Anterior cingulate cortex (tissue), 58 donors: ENCODE measurements at places on chromosomes 1 and 21.

- no peak for DNase-seq
Observed at GRCh38 chr1:90671741-90672140, 45.4 kb downstream of the BARHL2 start.

DNA sequence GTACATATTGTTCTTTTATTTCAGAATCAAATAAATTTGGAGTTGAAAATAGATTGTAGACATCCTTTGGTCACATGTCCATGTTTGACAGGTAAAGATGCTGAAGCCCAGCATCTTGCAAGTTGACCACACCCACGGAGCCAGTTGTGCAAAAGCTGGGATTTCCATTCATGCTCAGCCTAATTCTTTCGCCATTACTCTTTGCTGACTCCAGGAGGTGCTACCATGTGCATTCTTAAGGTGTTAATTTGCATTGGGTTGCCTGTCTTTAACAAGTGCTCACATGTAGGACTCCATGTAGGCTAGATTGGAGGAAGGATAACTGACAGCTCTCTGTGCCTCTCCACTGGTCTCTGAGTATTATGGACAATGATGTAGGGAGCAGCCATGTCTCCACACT, 660.7 kb downstream of the LMO4 start:
- no peak for DNase-seq

- no peak for DNase-seq
Observed at GRCh38 chr1:246591504-246591903, 25.2 kb downstream of the CNST start.

GRCh38 chr1:192973988-192974387, 85.2 kb downstream of the UCHL5 start:
- DNase-seq: no peak

DNA sequence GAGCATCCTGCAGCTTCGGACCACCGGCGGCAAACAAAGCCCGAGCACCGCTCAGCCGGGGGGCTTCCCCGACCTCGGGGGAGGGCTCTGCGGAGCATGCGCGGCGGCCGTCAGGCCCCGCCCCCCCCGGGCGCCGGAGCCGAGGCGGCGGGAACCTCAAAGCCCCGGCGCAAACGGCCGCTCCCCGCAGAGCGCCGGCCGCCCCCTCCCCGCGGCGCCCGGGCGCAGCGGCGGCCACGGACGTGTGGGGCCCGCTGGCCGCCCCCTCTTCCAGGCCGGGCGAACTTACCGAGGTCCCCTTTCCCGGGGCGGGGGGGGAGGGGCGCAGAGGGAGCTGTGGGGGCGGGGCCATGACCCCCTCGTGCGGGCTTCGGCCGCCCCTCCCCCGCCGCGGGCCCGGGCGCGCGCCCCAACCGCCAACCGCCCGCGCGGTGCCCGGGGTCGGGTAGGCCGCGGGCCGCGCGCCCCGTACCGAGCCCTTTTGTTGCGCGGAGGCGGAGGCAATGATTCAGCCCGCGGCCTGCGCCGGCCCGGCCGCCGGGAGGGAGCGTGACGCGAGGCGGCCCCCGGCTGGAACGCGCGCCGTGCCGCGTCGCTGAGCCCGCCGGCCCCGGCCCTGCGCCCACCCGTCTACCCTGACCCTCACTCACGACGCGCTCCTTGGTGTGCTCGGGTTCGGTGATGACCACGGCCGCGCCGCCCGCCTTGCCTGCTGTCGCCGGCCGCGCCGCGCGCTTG, 1.7 kb downstream of the RCC2 start:
- no peak for DNase-seq

DNA sequence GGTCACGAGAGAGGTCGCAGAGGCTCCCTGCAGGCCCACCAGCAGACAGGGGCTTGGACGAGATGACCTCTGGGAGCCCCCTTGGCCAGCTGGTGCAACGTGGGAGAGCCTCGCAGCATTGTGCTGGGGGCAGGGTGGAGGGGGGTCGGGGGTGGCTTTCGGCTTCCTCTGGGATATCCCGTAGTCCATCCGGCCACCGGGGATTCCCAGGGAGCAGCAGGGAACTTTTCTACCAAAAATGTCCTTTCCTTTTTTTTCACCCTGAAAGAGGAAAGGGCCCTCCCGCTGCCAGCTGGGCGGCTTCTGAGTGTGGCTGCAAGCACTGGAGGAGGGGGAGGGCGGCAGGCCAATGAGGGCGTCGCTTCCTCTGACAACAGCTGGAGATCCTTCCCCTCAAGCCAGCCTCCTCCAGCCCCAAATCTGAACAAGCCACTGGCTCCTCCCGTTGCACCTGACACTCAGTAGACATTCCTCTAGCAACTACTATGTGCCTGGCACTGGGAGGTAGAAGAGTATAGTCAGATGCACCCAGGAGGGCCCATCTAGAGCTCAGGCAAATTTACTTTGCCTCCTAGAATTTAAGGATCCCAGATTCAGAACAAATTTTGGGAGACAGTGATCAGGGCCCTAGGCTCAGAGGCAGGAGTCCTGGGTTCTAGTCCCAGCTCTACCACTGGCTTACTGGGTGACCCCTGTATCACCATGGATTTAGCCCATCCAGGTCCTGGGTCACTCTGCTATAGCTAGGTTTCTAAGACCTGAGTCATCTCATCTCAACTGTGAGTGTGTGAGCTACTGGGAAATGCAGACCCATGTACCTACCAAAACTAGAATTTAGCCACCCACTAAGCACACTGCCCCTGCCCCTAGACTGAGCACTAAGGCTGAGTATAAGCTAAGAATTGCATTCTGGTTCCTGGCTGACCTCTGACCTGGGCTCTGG, 2.7 kb downstream of the MOB3C start:
- no peak for DNase-seq

DNA sequence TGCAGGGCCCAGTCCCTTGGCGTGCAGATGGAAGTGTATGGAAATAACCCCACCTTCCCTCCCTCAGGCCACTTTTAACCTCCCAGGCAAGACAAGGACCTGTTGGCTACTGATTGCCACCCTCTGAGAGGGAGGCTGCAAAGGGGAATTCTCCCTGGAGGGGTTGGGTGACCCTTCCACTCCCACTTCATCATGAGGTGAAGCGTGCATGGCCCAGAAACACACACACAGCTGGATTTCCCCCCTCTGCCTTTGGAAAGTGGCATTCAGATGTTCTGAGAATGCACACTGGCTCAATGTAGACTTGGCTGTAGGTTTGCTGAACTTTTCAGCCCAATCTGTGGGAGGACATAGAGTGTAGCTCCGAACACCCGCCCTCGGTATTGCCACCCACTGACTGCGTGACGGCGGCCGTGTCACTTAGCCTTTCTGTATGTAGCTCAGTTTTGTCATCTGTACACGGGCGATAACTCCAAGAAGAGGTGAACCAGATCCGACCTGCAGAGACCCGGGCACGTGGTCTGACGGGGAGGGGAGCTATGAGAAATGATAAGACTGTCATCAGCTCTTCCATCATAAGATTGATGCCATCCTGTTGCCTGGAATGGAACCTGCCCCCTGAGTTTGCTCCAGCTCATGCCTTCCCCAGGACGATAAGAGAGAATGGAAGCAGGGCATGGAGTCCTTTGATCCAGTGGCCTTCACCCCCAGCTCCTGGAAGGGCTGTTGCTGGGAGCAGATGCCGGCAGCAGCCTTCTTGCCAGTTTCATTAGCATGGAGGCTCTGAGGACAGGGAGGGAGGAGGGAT, 19.3 kb downstream of the MIIP start:
- DNase-seq: no peak

- DNase-seq: peak; percentile 41
Observed at GRCh38 chr1:17540255-17541001, 930 bp downstream of the ARHGEF10L start.

GRCh38 chr1:21799730-21800129, 12.3 kb upstream of the LDLRAD2 start:
- no peak for DNase-seq

GRCh38 chr1:208809876-208810275, 565.7 kb upstream of the PLXNA2 start:
- no peak for DNase-seq

DNA sequence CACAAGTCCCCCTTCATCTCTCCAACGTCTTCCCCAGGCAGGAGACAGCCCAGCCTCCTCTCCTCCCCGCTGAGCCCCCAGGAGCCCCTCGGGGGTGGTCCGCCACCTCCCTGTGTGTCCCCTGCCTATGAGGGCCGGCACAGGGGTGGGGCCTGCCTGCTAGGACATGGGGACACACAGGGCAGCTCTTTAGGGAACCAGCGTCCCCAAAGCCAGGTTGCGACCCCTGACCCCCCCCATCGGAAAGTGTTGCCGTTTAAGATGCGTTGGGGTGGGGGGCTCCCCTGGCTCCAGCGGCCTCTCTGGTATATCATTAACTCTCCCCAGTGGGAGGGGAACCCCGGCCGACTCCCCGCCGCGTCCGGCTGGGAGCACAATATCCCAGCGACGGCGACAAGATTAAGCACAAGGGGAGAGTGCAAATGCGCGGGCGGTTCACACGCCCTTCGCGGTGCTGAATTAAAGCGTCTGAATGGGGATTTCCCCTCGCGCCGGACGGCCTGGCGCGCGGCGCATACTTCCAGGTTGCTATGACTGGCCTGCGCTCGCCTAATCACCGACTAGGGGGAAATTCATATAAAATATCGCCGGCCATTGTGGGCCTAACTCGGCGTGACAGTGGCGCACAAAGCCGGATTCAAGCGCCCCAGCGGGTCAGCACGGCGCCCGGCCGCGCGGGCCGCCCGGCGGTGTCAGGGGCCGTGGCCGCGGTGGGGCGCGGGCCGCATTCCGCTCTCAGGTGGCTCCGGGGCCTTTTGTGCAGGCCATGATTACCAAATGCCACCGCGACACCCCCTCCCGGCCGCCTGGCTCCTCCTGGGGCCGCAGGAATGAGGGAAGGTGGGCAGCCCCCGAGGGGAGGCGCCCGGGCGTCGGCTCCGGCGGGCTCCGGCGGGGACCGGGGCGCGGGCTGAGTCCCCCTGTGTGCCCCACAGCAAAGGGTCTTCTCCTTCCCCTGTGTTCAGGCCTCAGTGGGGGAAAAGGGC, 30.9 kb downstream of the WNT3A start:
- no peak for DNase-seq

- peak; percentile 28 for DNase-seq
Observed at GRCh38 chr21:31873696-31874599, 1.1 kb downstream of the HUNK start.
